ENCODE measurements at places on chromosomes 16 and 17. TPM values are rescaled to one million over a fixed set of nuclear protein-coding genes. Genes with fewer than 3 reads are reported as not detected.

GRCh38 chr16:56710181-56710737 is 19.7 kb upstream of the NUP93 start:
- DNase-seq: peak; percentile 17

KRTAP16-1 gene
- not detected for total RNA-seq

ZACN gene
- 2.3 TPM for total RNA-seq

DNA sequence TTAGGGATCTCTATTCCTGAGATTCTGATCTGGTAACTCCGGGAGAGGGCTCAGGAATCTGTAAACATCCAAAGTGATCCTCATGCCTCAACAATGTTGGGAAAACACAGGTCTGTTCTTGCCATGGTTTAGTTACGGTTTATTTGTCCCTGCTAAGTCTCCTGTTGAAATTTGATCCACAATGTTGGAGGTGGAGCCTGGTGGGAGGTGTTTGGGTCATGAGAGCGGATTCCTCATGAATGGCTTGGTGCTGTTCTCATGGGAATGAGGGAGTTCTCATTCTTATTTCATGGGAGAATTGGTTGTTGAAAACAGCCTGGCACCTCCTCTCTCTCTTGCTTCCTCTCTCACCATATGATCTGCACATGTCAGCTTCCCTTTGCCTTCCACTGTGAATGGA is 608.6 kb upstream of the GOT2 start:
- no peak for DNase-seq

PSMC3IP gene
- 21.4 TPM for total RNA-seq

COL1A1 gene
- total RNA-seq: 1.0 TPM

- peak; percentile 34 for DNase-seq
Observed at GRCh38 chr16:68764862-68765261, 27.8 kb downstream of the CDH1 start.
